NCI-H510A (cell line): ENCODE measurements at places on chromosomes 11 and 22.

GRCh38 chr11:1817511-1817910 lies 17.3 kb upstream of the SYT8 start:
- no peak for DNase-seq

GRCh38 chr22:27380855-27381254 lies 420.7 kb downstream of the MN1 start:
- DNase-seq: no peak

DNA sequence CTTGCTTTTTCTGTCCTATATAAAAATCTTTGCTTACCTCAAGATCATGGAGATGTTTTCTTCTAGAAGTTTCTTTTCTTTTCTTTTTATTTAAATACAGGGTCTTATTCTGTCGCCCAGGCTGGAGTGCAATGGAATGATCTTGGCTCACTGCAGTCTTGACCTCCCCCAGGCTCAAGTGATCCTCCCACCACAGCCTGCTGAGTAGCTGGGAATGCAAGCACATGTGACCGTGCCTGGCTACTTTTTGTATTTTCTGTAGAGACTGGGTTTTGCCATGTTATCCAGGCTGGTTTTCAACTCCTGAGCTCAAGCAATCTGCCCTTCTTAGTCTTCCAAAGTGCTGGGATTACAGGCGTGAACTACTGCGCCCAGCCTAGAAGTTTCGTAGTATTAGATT lies 45.3 kb downstream of the USP35 start:
- DNase-seq: no peak

DNA sequence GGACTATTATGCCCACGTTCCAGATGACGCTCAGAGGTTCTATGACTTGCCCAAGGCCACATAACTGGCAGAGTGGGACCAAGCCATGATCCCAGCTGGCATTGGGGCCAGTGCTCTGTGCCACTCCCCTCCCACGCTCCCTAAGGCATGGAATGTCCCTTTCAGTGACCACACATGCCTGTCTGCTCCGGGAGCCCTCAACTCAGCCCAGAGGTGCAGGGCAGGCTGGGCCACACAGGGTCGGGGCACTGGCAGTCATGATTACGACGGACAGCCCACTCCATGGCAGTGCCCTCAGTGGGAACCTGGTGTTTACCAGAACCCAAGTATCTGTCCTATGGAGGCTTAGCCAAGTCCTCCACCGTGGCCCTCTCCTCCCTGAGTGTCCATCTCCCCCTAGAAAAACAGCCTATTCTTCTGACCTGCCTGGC lies 10.0 kb downstream of the RHBDD3 start:
- no peak for DNase-seq

DNA sequence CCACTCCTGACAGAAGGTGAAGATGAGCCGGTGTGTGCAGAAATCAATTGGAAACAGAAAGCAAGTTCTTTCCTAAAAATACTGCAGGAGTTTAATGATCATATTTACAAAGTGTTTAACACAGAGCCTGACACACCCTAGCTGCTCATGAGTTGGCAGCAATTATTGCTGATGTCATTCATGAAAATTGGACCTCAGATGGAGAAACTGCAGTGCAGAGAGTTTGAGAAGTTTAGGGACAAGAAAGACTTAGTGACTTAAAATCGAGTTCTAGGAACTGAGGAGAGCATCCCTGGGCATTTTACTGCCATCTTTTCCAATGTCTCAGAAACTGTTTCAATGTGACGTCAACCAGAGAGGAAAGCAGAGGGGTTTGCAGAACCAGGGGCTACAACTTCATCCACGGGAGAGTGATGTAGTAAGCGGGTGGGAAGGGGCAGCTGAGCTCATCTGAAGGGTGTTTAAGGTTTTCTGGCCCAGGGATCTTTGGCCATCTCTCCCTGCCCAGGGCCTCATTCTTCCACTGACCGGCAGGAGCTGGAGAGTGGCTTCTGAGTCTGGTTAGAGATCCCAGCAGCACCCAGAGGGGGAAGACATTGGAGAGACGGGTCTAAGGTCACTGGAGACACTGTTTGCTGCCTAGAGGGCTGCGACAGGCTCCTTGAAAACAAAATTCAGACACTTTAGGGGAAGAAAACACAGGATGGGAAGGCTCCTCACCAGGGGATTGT lies 21.1 kb upstream of the IGLL5 start:
- no peak for DNase-seq

DNA sequence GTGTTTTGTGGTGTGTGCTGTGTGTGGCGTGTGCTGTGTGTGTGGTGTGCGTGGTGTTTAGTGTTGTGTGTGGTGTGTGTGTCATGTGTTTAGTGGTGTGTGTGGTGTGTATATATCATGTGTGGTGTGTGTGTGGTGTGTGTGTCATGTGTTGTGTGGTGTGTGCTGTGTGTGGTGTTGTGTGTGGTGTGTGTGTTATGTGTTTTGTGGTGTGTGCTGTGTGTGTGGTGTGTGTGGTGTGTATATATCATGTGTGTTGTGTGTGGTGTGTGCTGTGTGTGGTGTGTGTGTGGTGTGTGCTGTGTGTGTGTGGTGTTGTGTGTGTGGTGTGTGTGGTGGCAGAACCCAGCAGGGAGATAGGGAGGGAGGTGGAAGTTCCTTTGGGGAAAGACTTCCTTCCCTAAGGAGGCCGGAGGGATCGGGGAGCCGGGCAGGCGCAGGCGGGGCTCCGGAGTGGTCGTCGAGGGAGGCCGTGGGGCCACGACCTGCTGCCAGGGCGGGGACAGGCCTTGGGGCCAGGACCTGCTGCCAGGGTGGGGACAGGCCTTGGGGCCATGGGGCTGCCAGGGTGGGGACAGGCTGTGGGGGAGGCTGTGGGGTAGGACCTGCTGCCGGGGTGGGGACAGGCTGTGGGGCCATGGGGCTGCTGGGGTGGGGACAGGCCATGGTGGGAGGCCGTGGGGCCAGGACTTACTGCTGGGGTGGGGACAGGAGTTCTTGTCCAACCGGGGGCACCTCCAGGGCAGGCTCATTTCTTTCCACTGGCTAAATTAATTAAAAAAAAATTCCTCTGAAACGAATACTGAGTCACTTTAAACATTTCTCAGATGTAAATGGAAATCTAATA lies 15.2 kb downstream of the PIM3 start:
- DNase-seq: no peak

- DNase-seq: no peak
Observed at GRCh38 chr11:469684-470560, 19.8 kb downstream of the PTDSS2 start.

DNA sequence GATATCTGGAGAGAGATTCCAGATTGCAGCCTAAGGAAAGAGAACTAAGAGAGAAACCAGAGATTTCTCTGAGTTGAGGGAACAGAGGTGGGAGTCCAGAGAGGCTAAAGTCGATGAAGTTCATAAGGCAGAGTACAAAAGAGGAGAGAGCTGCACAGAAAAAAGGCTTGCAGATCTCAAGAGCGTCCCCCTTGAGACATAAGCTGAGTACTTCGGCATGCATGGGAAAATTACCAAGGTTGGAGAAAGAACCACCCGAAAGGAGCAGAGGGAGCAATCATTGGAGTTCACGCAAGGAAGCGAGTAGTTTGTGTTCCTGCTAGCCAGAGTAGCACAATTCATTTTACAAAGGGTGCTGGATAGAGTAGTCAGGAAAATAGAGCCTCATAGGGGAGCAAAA lies 293.5 kb downstream of the TMEM135 start:
- no peak for DNase-seq

DNA sequence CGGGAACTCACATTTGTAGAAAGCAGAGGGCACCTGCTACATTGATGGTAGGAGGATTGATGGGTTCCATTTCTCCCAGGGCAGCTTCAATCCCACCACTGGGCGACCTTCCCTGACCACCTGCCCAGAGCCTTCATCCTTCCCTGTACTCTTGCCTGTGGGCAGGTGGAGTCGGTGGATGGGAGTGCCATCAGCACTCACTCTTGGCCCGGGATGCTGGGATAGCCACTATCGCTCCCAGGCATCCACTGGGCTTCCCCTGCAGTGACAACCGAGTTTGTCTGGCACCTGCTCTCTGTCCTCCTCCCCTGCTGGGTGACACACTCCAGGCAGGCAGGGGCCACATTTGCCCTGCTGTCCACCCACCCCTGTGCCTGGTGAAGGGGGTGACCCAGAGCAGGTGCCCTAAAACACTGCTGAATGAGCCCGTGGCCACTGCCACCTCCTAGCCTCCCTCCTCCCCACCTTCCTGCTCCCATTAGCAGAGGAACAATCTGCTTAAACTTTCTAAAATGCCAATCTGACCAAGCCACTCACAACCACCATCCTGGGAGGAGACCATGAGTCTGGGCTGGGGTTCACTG lies 604.7 kb downstream of the TBC1D22A start:
- DNase-seq: no peak

- no peak for DNase-seq
Observed at GRCh38 chr11:69008737-69009440, 4.2 kb downstream of the MRGPRF start.

DNA sequence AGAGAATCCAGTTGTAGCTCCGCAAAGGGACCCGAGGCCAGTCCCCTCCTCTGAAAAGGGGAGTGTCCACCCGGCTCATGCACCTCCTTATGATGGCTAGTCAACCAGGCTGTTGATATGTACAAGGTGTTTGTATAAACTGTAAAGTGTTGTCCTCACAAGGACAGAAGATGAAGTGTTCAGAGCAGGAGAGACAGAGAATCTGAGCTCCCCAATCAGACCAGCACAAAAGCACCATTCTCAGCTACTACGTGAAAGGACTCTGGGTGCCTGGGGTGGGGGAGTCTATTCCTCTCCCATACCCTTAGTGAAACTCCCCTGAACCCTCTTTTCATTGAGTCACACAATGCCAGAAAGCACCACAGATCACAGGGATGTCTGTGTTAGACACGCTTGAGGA lies 49.4 kb downstream of the MN1 start:
- DNase-seq: no peak

DNA sequence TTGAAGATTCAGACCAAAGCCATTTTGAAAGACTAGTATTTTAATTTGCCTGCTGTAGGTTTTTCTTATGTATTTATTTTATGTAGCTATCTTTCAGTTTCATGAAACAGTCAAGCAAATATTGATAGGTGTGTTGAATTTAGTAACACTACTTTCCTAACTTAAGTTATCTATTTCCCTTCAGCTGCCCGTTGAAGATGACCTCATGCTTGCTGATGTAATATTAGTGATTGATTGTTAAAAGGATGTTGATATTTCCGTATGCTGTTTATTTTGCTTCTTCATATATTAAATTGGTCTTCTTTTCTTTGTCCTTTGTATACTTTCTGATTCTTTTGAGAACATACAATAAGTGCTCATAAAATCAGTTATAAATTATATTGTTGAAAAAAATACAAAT lies 86.8 kb upstream of the CHORDC1 start:
- no peak for DNase-seq

DNA sequence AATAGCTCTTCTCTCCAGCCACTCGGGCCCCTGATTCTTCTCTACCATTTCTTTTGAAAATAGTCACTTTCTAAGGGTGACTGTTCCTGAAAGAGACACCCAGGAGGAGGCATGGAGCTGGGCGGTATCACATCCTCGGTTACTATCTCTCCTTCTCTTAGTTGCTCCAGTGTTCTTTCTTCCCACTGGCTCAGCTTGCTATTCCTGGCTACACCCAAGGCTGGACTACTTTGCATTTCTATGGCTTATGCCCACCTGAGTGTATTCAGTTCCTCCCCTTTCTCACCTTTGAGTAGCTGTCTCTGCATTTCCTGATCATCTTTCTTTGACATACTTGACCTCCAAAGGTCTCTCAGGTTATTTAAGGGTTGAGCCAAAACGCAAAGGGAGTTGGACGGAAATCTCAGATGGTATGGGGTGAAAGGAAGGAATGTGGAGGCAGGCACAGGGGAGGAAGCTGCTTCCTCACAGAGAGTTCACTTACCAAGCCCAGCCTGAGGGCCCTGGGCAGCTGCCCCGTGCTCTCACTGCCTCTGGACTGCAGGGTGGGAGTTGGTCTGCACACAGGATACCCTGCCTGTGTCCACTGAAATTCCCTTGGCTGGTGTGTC lies 155.7 kb downstream of the SNX19 start:
- DNase-seq: no peak

GRCh38 chr11:34634694-34635062 lies 13.8 kb downstream of the EHF start:
- no peak for DNase-seq

DNA sequence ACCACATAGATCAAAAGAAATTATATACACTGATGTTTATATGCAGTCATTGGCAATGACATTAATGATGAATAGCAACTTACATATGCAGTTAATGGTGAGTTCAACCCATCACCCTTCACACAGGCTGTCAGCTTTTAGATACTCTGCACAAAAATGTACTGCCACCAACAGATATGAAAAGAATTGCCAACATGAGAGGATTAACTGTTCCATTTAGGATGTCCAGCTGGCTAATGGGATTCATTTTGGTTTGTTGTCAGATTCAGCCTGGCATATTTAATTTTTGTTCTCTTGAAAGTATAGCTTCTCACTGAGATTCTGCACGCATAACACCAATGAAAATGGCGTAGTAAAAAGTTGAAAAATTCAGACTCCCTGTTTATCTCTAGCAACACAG lies 554.0 kb upstream of the ARHGAP42 start:
- no peak for DNase-seq

- DNase-seq: no peak
Observed at GRCh38 chr11:103985041-103985440, 51.4 kb upstream of the DDI1 start.

DNA sequence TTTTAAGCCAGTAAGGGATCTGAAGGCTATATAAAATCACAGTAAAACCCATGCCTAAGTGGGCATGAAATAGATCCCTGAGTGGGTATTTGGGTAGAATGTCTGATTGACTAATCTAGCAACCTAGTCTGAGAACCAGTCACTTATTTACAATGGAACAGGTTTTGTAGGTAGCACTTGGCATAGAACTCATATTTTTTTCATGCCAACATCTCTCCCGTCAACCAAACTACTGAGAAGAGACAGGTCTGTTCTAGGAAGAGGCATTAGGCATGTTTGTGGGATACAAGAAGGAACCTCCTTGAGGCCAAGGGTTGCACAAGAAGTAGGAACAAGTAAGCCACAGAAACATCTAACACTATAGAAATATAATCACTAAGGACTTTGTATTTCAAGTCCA lies 840.4 kb upstream of the TENM4 start:
- no peak for DNase-seq

- DNase-seq: no peak
Observed at GRCh38 chr11:42085736-42086135, 626.3 kb upstream of the LRRC4C start.

DNA sequence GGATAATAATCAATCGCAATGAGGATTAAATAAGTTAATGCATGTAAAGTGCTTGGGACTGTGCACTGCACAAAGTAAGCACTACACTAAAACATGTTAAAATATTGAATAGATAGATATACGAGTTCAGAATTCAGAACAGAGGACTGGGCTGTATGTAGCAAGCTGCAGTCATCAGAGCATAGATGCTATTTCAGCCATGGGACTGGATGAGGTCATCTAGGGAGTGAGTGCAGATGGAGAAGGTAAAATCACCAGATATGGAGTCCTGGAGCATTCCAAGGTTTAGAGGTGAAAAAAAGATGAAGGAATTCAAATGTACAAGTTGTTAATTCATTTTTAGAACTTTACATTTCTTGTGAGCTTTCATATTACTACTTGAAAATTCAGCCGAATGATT lies 347.5 kb upstream of the DDI1 start:
- no peak for DNase-seq
